T47D (cell line): ENCODE measurements at places on chromosomes 2 and 18.

- DNase-seq, result no peak
Observed at GRCh38 chr2:149103081-149103620, 64.7 kb downstream of the LYPD6B start.

GRCh38 chr18:39105104-39105503, 1539.5 kb upstream of the CELF4 start:
- DNase-seq, result no peak

- no peak for DNase-seq
Observed at GRCh38 chr2:238425979-238426567, 654 bp upstream of the ASB1 start.

- DNase-seq, result peak; percentile 56
Observed at GRCh38 chr2:173053043-173053699, 22.5 kb upstream of the MAP3K20 start.

DNA sequence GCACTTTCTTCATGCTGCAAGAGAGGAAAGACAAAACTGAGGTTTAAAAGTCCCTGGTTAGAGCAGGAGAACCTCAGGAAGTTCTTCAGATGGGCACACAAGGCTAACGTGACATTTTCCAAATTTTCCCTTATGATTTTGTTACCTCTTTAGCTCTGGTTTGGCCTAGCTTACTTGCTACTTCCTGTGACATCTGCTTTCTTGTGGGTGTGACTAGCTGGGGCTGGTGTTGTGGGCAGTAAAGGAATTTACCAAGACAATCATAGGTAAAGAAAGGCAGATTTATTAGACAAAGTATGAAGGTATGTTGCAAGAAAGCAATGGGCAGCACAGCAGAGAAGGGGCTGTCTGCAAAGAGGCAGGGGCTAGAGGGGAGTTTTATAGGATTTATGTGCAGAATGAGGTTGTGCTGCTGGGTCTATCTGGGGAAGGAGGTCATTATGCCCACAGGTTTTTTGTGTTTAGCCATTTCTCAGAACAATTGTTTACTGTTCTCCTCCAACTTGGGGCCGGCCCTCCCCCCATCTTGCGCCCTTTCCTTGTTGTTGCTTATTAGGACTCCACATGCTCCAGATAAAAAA, 6.7 kb upstream of the TNP1 start:
- no peak for DNase-seq

- no peak for DNase-seq
Observed at GRCh38 chr18:40360558-40360957, 1594.5 kb upstream of the PIK3C3 start.

- DNase-seq, result no peak
Observed at GRCh38 chr2:26243470-26244308, 743 bp downstream of the HADHA start.

GRCh38 chr2:30914456-30914855, 107.2 kb upstream of the CAPN13 start:
- no peak for DNase-seq

- no peak for DNase-seq
Observed at GRCh38 chr2:48107326-48107925, 201.1 kb upstream of the FBXO11 start.
